NCI-H1436 treated with DMSO at 0.1 percent for 48 hours (cell line): ENCODE measurements at places on chromosomes 13 and 19.
A peak's percentile ranks its signal among the peaks of the same experiment; 100 is the strongest.

DNA sequence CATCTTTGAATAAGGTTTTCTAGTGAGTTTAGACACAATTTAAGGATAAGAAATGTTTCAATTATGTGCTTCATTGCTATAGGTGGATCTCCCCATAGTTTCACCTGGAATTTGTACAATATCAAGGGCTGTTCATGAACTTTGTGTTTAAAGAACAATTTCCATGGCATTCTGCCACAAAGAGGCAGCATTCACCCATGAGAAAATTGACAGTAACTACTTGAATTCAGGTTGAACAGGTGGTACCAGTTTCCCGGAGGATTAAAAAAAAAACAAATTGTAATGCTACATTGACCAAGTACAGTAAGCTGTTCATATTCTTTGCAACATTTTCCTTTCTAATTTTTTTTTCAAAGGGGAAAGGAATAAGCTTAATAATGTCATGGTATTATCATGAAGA is 9.1 kb downstream of the SLITRK5 start:
- DNase-seq, result no peak

GRCh38 chr13:40792284-40793051 is 3.1 kb downstream of the SLC25A15 start:
- no peak for DNase-seq

GRCh38 chr13:112606109-112607001 is 18.4 kb upstream of the TUBGCP3 start:
- DNase-seq, result peak; percentile 52

DNA sequence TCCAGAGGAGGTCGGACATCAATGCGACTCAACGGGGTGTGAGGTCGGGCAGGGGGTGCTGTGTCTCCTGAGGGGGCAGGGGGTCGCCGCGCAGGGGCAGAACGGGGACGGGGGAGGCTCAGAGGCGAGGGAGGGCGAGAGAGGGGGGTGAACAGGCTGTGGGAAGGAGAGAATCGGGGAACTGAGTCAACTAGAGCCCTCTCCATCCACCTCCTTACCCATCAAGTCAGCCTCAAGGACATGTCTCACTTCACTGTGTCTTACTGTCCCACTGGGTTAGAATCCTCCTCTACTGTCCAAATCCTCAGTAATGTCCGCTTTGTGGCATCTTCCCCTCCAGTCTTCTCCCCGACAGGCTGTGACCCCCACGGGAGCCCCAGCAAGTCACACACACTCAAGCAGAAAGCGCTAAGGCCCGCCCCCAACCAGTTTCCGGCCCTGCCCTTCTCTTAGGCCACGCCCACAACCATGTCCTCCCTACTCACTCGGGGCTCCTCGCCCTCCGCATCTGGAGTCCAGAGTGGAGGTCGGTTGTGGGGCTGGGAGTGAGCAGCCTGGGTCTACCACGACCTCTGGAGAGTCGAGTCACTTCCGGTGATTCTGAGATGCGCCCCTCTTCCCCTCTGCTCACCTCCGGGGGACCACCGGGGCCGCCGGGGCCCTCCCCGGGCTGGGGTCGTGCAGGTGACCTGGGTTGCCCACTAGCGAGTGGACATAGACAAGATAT is 9.3 kb downstream of the PLEKHA4 start:
- DNase-seq, result no peak

DNA sequence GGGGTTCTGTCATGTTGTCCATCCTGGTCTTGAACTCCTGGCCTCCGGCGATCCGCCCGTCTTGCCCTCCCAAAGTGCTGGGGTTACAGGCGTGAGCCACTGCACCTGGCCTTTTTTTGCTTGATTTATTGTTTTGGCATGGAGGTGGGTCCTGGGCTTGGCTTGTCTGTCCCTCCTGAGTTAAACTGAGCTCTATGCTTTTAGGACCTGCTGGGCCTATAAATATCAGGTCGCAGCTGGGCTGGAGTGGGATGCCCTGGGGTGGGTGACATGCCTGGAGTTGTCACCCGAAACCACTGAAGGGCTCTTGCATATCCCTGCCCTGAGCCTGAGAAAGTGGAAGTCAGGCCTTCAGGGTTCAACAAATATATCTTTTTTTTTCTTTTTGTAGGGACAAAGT is 5.5 kb downstream of the ARRDC5 start:
- no peak for DNase-seq

- DNase-seq, result no peak
Observed at GRCh38 chr19:57708641-57709361, at the start of gene ZNF154. TSS of gene ZNF154 (minus strand) at chr19:57709204. CDS start at chr19:57708971, 233 bp downstream.

DNA sequence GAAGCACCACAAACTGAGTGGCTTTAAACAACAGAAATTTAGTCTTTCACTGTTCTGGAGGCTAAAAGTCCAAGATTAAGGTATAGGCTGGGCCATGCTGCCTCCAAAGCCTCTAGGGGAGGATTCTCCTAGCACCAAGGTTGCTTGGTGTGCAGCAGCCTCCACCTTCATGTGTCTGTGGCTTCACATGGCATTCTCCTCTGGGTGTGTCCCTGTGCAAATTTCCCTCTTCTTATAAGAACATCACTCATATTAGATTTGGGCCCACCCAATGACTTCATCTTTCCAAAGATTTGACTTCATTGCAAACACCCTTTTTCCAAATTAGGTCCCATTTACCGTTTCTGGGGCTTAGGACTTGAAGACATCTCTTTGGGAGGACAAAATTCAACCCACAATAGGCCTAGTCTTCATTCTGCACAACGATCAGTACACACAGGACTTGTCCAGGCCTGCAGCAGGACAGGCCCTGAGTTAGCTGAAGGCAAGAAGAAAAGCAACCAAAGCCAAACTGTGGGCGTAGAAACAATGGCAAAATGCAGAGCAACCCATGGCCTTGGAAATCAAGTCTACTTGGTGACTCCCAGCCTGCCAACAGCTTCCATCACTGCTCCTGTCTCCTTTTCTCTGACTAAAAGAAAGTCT is 521.2 kb upstream of the NBEA start:
- DNase-seq, result no peak

DNA sequence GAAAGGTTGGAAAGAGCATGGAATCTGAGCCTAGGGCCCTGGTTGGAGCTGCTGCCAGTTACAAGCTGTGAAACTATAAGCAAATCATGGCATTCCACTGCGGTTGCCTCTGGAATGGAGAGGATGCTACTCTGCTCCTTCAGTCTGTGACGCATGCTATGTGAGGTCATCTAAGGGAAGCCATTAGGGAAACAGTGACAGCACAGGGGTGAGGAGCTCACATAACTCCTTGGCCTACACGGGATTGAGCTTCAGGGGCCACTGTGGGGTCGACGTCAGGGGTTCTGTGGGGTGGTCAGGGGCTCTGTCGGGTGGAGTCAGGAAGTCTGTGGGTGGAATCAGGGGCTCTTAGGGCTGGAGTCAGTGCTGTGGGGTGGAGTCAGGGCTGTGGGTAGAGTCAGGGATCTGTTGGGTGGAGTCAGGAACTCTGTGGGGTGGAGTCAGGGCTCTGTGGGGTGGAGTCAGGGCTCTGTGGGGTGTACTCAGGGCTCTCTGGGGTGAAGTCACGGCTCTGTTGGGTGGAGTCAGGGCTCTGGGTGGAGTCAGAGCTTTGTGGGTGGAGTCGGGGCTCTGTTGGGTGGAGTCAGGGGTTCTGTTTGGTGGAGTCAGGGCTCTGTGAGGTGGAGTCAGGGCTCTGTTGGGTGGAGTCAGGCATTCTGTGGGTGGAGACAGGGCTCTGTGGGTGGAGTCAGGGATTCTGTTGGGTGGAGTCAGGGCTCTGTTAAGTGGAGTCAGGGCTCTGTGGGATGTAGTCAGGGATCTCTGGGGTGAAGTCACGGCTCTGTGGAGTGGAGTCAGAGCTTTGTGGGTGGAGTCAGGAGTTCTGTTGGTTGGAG is 35.8 kb upstream of the MEDAG start:
- no peak for DNase-seq

DNA sequence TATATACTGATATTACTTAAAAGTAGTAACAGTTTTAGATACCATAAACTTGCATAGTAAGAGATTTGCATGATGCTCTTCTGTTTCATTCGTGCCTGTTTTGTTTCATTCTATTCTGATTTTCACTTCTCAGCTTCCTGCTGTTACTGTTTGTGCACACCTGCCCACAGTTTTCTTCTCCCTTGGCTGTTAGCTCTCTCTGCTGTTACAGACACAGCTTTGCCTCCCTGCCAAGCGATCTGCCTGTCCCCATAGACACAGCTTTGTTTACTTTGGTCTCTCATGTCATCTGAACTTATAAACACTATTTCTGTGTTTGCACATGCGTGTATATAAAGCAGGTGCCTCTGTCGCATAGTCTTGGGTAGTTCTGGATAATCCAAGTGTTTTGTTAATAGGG is 21.4 kb upstream of the UPF3A start:
- no peak for DNase-seq

DNA sequence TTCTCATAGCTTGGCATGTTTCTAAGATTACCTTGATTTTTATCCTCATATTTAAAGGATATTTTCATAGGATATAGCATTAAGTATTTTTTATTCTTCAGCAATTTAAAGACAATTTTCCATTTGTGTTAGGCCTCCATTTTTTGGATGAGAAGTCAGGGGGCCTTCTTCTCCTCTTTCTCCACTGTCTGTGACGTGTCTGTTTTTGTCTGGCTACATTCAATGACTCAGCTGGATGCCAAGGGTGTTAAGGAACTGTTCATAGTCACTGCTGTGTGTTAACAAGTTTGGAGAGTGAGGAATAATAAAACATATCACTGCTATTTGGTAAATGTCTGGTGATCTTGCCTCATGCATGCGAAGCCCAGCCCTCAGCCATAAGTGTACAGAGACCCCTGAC is 36.4 kb downstream of the ZNF582 start:
- no peak for DNase-seq

GRCh38 chr19:19185853-19186740 is 5.9 kb downstream of the BORCS8 start:
- DNase-seq, result no peak

GRCh38 chr13:30443957-30444404 is 21.7 kb downstream of the UBE2L5 start:
- no peak for DNase-seq

DNA sequence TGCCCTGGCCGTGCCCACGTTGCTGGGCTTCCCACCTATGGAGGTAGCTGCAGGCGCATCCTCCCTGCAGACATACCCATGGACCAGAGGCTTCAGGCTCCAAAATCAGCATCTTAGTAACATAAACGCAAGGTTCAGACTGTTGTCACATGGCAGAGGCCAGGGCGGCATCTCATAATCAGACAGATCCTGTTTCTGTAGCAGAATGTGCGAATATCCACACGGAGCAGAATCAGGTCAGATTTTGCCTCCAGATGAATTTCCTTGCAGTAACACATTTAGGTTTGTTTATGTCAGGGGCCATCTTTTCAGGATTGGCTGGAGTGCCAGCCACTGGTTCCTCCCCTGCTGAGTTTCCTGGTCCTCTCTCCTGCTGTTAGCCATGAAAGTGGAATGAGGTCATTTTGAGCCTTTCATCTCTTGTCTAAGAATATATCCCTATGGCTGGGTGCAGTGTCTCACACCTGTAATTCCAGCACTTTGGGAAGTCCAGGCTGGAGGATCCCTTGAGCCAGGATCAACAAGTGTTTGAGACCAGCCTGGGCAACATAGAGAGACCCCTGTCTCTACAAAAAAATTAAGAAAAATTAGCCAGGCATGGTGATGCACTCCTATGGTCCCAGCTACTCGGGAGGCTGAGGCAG is 20.5 kb downstream of the SMARCA4 start:
- no peak for DNase-seq

GRCh38 chr19:39409208-39410016 is 2.8 kb downstream of the ZFP36 start:
- peak; percentile 61 for DNase-seq

- DNase-seq, result no peak
Observed at GRCh38 chr19:4068047-4068966, 1.6 kb upstream of the ZBTB7A start.

DNA sequence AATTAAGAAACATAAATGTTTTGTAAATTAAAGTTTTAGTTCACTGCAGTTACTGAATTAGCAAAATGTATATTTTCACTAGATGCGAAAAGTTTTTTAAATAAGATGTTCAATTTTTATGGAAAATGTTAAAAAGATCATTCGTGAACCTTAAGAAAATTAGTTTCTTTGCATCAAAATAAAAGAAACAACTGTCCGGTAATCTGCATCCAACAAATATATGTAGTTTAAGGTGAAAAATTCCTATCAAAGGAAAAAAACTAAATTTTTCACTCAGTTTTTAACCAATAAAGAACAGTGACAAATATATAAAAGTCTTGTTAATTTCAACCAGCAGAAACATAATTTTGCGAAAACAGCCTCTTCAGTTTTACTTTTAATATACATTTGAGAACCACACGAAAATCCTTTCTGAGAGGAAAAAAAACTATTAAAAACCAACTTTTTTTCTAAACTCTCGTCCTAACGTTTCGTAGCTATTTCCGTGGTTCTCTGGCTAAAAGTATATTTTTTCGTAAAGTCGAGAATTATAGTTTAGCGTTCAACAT is 64.5 kb downstream of the KCNRG start:
- DNase-seq, result no peak

DNA sequence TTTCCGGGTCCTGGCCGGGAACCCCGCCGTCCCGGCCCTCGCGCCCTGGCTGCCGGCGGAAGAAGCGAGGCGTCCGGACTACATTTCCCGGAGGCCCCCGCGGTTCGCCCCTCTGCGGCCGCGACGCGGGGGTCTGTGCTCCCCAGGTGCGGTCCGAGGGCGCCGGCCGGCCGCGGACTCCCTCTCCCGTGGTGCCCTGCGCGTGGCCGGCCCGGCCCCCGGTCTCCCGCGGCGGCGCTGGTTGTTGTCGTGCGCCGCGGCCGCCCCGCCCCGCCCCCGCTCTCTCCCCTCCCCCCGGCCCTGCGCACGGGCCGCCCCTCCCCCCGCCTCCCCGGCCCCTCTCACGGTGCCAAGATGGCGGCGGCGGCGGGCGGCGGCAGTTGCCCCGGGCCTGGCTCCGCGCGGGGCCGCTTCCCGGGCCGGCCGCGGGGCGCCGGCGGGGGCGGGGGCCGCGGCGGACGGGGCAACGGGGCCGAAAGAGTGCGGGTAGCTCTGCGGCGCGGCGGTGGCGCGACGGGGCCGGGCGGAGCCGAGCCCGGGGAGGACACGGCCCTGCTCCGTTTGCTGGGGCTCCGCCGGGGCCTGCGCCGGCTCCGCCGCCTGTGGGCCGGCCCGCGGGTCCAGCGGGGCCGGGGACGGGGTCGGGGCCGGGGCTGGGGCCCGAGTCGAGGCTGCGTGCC is at the start of gene KMT2B:
Gene KMT2B (plus strand): TSS at position 339 of the 680 bp plus-strand sequence. CDS start 16 bp downstream, at position 355.
- no peak for DNase-seq

- no peak for DNase-seq
Observed at GRCh38 chr13:26957182-26957581, 196.6 kb upstream of the GPR12 start.
